ENCODE measurements at places on chromosomes 2 and 18.

- DNase-seq, result no peak
Observed at GRCh38 chr2:240930096-240930630, 24.0 kb downstream of the CROCC2 start.

- DNase-seq, result no peak
Observed at GRCh38 chr2:180196419-180196977, 189.4 kb upstream of the CWC22 start.

GRCh38 chr2:196330645-196331044, 159.3 kb upstream of the STK17B start:
- no peak for DNase-seq

DNA sequence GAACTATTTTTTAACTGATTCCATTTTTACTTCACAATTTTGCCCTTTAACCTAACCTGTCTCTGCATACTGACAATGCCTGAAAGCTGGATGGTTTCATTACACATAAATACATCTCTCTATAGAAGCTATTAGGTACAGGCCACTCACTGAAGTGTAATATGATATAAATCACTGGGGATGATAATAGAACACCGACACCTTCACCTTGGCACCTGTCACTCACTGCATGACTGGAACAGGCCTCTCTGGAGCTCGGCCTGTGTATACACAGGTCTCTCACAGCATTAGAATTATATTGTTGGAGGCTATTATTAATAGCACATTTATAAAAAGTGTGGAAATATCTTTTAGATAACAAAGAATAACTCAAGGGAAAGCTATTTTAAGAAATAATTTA, 138.2 kb downstream of the TMEM131 start:
- DNase-seq, result no peak

- no peak for DNase-seq
Observed at GRCh38 chr2:183825710-183826109, 701.5 kb downstream of the NUP35 start.

DNA sequence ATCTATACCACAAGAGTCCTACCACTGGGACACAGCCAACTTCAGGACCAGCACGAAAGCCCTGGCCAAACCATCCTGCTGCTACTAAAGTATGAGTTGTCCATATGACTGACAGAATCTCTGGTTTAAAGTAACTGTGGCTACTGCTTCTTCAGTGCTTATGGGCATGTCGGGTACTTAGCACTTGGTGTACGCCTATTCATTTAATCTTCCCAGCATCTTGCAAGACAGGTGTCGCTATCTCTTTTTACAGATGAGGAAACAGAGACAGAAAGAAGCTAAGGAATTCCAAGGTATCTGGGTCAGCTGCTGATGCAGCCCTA, 203.4 kb upstream of the ID2 start:
- DNase-seq, result peak; percentile 12

DNA sequence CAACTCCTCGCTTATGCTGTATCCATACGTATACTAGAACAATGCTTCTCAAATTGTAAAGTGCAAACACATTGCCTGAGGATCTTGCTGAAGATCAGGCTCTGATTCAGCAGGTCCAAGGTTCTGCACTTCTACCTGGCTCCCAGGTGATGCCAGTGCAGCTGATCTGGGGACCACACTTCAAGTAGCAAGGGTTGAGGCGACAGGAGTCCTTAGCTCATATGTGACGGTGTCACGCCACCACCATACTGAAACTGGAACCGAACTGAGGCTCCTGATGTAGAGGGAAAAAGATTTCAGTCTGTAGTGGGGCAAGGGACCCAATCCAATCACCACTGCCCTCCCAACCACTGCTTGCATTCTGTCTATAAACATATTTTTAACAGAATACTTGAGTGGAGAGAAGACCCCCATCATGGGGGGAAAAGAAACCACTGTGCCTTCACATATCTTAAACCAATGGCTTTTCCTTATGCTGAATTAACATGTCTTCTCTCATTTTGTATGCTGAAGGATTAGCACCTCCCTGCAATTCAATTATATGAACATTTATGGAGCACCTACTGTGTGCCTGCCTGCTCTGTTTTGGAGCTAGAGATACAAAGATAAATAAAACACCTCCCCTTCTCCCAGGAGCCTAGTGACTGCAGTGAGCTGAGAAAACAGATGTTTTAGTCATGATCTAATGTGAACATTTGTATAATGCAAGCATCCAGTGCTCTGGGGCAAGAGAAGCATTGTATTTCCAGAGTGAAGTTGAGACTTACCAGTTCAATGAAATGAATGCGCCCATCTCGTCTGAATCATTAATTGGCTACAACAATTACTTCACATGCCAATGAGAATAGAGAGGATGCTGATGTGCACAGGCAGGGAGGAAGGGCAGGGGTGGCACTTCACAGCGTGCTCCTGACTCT, 6.6 kb upstream of the ASAP2 start:
- no peak for DNase-seq

GRCh38 chr18:5543773-5544389, at the start of gene EPB41L3:
TSS of gene EPB41L3 (minus strand) at chr18:5543997. CDS start at chr18:5489183, 54,814 bp downstream.
- peak; percentile 45 for DNase-seq

Data from left colon (tissue), 2 donors.